M059J (cell line): ENCODE measurements at places on chromosomes 2 and 18. TPM values are rescaled to one million over a fixed set of nuclear protein-coding genes. Genes with fewer than 3 reads are reported as not detected.

- DNase-seq = no peak
Observed at GRCh38 chr18:36334798-36335197, 37.3 kb downstream of the FHOD3 start.

DNA sequence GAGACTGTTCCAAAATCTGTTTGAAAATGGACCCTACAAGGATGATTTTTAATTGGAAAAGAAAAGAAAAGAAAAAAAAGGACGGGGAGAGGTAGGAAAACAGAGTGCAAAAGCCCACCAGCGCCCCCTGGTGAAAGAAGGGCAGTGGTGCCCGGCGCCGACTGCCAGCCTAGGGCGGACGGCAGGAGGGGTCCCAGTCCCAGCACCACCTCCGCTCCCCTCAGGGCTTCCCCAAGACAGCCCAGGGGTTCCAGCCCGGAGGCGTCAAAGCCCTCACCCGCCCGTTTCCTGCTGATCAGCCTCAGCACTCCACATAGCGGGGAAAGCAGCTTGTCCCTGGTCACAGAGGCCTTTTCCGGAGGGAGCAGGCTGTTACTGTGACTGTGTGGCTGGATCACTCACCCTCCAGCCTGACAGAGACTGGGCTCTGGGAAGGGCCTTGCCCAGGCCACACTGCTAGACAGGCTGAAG is 213.9 kb downstream of the TFCP2L1 start:
- peak; percentile 56 for DNase-seq

DNA sequence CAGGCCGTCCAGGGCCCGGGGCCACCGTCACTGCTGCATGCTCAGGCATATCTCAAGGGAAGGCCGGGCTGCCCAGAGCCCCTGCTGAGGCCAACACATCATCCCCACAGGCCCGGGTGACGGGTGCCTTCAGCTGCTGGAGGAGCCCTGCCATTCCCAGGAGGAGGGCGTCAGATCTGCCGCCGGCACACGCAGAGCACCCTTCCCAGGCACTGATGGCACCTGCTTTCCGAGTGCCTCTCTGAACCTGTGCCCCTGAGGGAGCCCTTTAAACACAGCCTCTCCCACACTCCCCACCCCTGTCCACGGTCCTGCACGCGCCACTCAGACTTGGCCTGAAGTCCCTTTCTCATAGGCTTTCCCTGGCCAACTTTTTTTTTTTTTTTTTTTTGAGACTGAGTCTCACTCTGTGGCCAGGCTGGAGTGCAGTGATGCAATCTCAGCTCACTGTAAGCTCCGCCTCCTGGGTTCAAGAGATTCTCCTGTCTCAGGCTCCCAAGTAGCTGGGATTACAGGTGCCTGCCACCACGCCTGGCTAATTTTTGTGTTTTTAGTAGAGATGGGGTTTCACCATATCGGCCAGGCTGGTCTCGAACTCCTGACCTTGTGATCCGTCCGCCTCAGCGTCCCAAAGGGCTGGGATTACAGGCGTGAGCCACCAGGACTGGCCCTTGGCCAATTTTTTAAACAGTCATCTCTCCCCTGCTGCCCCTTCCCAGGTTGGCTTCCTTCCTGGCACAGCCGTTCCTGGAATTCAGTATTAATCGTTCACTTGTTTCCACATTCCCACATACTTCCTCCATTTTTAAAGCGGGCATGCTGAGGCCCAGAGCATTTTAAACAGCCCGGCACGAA is 211.7 kb downstream of the NDUFA10 start:
- no peak for DNase-seq

GRCh38 chr2:218623366-218623705 is 15.6 kb downstream of the PLCD4 start:
- DNase-seq = no peak

- DNase-seq = no peak
Observed at GRCh38 chr18:54611816-54612215, 20.8 kb downstream of the DYNAP start.

- no peak for DNase-seq
Observed at GRCh38 chr2:84639751-84640150, 123.5 kb downstream of the DNAH6 start.

DNA sequence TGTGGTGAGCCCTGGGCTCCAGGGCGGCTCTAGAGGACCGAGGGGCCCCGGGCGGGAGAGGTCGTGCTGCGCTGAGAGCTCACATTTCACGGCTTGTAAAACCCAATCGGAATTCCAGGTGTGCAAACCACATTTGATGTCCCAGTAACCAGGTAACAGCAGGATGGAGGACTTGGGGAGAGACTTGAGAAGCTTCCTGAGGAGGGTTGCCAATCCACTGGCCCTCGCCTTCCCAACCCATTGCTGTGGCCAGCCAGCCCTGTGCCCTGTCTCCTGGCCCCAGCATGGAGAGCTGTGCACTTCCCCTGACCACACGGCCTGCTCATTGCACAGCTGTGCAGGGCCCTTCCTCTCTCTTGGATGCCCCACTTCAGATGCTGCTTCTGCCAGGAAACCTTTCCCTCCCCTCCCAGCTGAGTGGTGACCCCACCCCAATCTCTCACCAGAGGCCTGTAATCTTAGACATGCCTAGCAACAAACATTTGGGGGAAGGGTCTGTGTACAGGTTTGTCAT is 39.6 kb downstream of the ASB1 start:
- DNase-seq = no peak

DNA sequence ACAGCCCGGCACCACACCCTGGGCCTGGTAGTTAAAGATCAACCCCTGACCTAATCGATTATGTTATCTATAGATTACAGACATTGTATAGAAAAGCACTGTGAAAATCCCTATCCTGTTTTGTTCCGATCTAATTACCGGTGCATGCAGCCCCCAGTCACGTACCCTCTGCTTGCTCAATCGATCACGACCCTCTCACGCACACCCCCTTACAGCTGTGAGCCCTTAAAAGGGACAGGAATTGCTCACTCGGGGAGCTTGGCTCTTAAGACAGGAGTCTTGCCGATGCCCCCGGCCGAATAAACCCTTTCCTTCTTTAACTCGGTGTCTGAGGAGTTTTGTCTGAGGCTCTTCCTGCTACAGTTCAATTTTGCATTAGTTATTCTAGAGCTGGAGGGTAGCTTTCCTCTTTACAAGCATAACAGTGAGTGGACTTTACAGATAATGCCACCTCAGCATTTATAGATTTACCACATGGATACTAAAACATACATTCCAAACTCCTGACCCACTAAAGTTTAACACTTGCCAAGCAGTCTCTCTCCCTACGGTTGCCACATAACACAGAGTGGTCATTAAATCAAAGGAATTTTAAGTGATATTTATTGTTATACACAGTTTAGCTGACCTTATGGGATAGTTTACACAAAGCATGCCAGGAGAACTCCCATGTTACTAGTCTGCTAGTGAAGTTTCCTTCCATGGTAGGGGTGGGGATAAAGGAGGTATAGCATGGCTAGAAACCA is 101.0 kb downstream of the EVA1A start:
- DNase-seq = peak; percentile 92

- no peak for DNase-seq
Observed at GRCh38 chr2:159179696-159180095, 106.8 kb downstream of the WDSUB1 start.

GRCh38 chr18:22108674-22109073 is 60.7 kb upstream of the GATA6 start:
- peak; percentile 36 for DNase-seq

GRCh38 chr2:43207553-43208300 is 18.7 kb downstream of the ZFP36L2 start:
- no peak for DNase-seq

- peak; percentile 44 for DNase-seq
Observed at GRCh38 chr2:233418761-233419546, 64.7 kb downstream of the DGKD start.

REG1B gene
- not detected in 2 replicates for total RNA-seq

IL36B gene
- not detected in 2 replicates for total RNA-seq

DSG4 gene
- total RNA-seq = not detected in 2 replicates
